ENCODE measurements at places on chromosomes 2 and 18.

DNA sequence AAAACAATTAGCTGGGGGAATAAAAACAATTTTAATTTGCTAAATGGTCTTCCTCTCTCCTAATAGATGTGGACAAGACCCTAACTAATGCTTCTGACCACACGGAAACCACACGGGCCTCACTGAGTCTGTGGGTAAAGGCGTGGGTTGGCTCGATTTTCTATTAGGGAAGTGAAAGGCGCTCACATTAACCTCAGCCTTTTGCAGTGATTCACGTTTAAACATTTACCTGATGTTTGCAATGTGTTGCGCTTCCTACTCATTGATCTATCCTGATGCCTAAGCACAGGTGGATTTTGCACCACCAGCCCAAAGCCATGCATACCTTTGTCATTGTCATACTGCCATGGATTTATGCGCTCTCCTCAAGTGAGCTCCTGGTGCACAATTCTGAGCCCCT, 35.6 kb upstream of the NRP2 start:
- no peak for DNase-seq

DNA sequence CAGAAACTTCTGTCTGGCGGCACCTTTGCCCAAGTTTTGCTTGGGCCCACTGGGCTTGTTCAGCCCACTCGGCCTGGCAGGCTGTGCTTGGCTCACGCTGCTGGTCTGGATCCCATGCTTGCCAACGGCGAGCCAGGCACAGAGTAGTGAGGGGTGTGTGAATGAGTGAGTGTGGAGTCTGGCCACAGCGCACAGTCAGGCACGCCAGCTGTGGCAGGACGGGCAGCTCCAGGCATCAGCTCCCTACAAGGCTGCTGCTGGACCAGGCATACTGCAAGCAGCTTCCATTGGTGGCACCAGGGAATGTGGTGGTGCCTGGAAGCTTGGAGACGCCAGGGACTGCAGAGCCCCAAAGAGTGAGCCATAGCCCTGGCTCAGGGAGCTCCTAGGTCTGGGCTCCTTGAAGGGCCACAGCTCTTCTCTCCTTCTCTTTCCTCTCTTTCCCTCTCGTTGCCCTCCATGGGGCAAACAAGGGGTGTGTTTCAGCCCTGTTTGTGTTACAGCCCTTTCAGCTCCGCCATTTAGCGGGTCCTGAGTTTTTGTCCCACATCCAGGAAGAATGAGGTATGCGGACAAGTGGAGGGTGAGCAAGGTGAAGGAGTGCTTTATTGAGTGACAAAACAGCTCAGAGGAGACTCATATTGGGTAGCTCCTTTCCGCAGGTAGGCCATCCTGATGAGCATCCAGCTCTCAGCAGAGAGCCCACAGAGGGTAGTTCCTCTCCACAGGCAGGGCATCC, 73.0 kb downstream of the AGPS start:
- DNase-seq, result no peak

- DNase-seq, result no peak
Observed at GRCh38 chr2:152648336-152648735, 68.9 kb downstream of the PRPF40A start.

GRCh38 chr2:68936889-68937288, 15.8 kb downstream of the GKN2 start:
- DNase-seq, result peak; percentile 43

- peak; percentile 65 for DNase-seq
Observed at GRCh38 chr2:17413036-17413435, 105.2 kb downstream of the RAD51AP2 start.

- DNase-seq, result no peak
Observed at GRCh38 chr2:449246-450067, 161.6 kb upstream of the ALKAL2 start.

GRCh38 chr2:148602885-148603561, 41.5 kb upstream of the EPC2 start:
- no peak for DNase-seq
